ENCODE measurements at places on chromosomes 12 and 14. TPM values are rescaled to one million over a fixed set of nuclear protein-coding genes. Genes with fewer than 3 reads are reported as not detected.

The ADAM21 gene
- polyA plus RNA-seq: 0.28 TPM

The OXA1L gene
- 101 TPM for polyA plus RNA-seq

The KRT2 gene
- not detected for polyA plus RNA-seq

The RD3L gene
- not detected for polyA plus RNA-seq

The SAMD15 gene
- 1.8 TPM for polyA plus RNA-seq

The KRT73 gene
- not detected for polyA plus RNA-seq

The ACRBP gene
- polyA plus RNA-seq: 2.1 TPM

The DACT1 gene
- polyA plus RNA-seq: 2.1 TPM

The TDRD9 gene
- polyA plus RNA-seq: 1.6 TPM

The FOXJ2 gene
- polyA plus RNA-seq: 4.4 TPM

DNA sequence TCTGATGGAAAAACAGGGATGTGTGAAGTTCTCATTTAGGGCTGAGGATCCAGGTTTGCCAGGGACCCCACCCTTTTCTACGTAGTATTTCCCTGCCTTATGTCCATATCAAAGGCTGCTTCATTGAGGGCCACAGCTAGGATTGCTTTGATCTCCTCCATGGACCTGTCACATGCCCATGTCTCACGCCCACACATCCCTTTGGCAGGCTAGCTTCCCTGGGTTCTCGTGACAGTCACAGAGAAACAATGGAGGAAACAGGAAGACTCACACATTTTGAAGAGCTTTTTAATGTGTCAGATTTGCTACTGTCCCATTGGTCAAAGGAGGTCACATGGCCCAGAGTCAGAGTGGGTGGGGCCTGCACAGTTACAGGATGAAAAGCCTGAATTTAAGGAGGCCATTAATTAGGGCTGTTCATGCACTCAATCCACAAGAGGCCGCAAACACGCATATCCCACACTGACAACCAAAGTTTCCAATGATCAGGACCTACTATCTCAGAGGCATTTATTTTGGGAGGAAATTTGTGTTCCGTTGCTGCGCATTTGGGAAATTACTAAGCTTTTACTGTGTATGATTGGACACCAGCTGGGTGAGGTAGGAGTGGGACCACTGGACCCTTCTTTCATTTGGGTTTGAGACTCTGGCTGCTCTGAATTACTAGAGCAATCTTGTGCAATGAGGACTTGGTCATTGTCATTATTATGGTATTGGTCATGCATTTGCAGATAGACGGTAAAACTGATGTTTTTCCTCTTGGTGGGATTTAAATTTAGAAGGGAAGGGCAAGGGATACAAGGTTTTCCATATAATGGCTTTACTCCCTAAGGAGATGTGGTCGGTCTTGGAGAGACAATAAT lies 266.2 kb downstream of the KTN1 start:
- DNase-seq: no peak

GRCh38 chr14:102726191-102726949 lies 50.9 kb upstream of the TRAF3 start:
- DNase-seq: no peak

DNA sequence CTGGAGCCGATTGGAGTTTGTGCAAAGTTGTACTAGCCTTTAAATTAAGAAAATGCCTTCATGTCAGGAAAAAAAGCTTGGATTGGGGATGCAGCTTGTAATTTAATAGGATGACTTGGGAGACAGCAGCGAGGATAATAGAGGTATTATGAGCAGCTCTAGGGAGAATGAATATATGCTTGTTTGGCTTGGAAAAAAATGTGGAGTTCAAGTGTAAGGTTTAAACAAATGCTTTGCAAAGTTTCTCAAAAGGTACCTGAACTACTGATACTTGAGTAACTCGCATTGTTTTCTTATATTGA lies 65.3 kb upstream of the RASSF3 start:
- DNase-seq: no peak

DNA sequence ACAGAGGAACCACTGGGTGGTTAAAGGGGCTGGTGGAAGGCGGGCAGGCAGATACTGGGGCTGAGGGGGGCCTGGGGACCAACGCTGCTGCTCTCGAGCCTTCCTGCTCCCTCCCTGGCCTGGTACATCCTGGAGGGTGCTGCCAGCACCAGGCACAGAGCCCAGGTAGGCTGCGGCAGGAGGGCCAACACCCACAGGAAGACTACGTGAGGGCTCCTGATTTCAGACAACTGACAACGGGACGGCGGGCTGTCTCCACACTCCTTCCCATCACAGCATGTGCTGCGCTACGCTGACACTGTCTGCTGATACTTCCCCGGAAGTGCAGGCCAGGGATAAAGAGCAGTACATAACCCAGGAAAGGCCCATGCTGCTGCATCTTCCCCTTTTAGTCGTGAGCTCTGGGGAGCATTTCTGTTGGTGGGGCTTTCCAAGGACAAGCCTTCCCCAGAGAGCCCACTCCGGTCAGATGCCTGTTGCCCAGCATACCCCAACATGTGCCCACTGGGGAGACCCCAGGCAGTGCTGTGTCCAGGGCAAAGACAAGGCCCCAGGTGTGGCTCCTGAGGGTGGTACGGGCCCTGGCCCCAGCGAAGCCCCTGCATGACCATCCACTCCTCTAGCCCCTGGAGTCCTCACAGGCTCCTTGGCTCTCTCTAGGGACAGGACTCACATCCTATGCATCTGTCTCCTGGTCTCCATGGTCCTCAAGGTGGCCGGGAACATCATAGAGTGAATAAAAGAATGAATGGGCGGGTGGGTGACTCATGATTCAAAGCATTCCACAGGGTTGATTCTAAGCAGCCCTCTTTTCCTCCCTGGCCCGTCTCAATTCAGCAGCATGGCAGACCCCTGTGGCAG lies 38.0 kb downstream of the CHGA start:
- DNase-seq: no peak

GRCh38 chr12:19326102-19326501 lies 113.2 kb upstream of the AEBP2 start:
- no peak for DNase-seq

DNA sequence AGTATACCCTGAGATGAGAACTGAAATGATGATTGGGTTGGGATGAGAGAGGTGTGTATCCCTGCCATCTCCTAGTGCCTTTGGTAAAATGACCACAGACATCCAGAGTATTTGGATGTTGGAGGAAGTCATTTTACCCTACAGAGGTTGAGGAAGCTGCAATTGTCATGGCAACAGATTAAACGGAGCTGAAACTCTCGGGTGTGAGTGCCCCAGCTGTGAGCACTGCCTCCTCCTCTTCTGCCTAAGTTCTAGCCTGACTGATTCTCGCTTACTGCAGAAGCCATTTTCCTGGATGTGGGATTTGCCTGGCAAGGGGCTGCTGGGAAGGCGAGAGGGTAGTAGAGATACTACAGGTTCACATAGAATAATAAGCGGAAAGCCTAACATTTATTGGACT lies 10.3 kb upstream of the PPP4R4 start:
- peak; percentile 19 for DNase-seq

- no peak for DNase-seq
Observed at GRCh38 chr12:105223352-105223845, 12.6 kb downstream of the APPL2 start.

DNA sequence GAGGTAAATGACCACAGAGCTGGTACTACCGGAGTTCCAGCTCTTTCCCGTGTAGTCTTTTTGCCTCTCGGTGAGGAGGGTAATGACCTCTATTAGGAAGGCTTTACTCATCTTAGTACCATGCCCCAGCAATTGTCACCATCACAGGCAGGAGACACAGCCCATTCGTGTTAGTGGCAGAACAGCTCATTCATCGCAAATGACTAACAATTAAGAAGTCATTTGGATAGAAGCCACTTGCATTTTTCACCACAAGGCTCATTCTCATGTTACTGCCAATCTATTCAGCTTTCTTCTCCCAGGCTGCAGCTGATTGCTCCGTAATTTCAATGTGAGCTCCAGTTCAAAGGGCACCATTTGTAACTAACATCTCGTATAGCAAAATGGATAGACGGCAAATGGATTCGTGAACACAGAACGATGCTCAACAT lies 718.8 kb upstream of the TMEM132C start:
- DNase-seq: no peak

GRCh38 chr12:15679151-15679550 lies 110.0 kb downstream of the EPS8 start:
- DNase-seq: no peak

GRCh38 chr12:123270214-123271000 lies 1.2 kb downstream of the CDK2AP1 start:
- no peak for DNase-seq
